Stimulated activated CD8-positive, alpha-beta memory T cell treated with anti-CD3 and anti-CD28 coated beads, Interleukin-4, amount 100 ng/mL, for 24 hours (primary cell): ENCODE measurements at places on chromosomes 2 and 18.

GRCh38 chr2:239247401-239248245, 153.2 kb downstream of the HDAC4 start:
- no peak for DNase-seq

- no peak for DNase-seq
These were observed 488.9 kb downstream of the PLCL1 start for GRCh38 chr2:198293281-198293680.

DNA sequence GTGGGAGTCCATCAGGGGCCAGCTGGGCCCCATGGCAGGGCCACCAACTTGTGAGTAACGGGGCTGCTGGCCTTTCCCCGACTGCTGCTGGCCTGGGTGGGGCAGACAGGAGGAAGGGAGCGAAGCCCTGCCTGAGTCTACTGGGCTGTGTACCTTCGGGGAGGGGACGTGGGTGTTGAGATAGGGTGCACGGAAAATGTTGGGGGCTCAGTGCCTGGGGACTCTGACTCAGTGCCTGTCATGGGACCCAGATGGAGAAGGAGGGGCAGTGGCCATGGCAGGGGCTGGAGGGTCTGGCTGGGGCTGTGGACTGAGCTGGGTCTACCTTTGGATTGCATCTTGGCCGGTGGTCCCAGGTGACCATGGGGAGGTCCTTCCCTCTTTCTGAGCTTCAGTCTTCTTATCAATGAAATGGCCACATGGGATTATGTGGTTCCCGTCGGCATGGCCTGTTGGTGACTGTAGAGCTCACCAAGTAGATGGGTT, 4.0 kb downstream of the SLC4A3 start:
- DNase-seq: no peak

- no peak for DNase-seq
These were observed 167.7 kb downstream of the CAMKMT start for GRCh38 chr2:44529448-44529847.

GRCh38 chr18:57916684-57917083, 113.6 kb upstream of the ATP8B1 start:
- DNase-seq: no peak

GRCh38 chr2:66434679-66435548, at the start of gene MEIS1:
Gene MEIS1, plus strand, starts transcription at chr2:66435125. Its CDS starts 732 bp downstream, at chr2:66435857.
- DNase-seq: no peak

GRCh38 chr2:105114551-105114950, 76.7 kb downstream of the MRPS9 start:
- no peak for DNase-seq

- peak; percentile 93 for DNase-seq
These were observed at the start of gene REV1 for GRCh38 chr2:99489761-99490622. Gene REV1, minus strand, starts transcription at chr2:99490017. Its CDS starts 25,042 bp downstream, at chr2:99464975.

GRCh38 chr2:186183406-186183805, 302.7 kb upstream of the ZC3H15 start:
- no peak for DNase-seq

- no peak for DNase-seq
These were observed 178.2 kb downstream of the LCLAT1 start for GRCh38 chr2:30625276-30625675.

DNA sequence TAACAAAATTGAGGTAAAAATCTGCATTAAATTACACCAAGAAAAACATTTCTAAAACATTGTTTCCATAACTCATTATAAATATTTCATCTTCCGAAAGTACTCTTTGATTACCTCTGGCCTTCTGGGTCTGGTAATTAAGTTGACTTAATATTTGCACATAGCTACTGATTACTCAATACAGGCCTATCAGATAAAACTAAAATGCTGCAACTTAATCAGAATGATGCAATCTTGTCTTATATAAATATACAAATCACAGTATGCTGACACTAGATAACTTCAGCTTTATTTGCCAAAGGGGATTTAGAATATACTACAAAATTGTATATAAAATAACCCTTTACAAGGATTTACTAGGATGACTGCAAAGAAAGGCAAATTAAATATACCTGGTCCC, 49.3 kb downstream of the SLC35F5 start:
- DNase-seq: no peak

- no peak for DNase-seq
These were observed 92.9 kb downstream of the DTNA start for GRCh38 chr18:34802959-34803358.

- DNase-seq: no peak
These were observed 38.1 kb upstream of the SLC38A11 start for GRCh38 chr2:164993287-164994016.

DNA sequence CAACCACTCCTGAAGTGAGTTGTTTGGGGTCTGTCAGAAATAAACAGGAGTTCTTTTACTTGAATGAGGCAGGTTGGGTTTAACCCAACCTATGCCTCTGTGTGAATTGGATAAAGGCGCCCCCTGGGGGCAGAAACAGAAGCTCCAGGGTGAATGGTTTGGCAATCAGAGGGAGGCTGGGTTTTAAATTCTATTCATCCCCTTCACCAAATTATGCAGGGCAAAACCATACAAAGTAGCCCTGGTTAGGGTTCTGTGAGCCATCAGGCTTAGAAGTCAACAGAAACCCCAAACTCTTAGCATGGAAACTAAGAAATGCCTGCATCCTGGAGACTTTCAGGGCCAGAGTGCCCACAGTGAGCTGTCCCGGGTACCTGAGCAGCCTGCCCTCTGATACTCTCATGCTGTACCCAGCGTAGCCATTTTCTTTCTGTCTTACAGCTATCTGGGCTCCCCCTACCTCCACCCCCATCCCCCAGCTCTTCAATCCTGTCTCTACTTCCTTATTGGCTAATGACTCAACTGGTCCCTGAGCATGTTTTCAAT, 241.5 kb downstream of the ICOS start:
- peak; percentile 53 for DNase-seq

GRCh38 chr18:22422909-22423548, 5.3 kb upstream of the CTAGE1 start:
- DNase-seq: no peak

- DNase-seq: no peak
These were observed 56.4 kb upstream of the RBMS1 start for GRCh38 chr2:160550048-160550447.

DNA sequence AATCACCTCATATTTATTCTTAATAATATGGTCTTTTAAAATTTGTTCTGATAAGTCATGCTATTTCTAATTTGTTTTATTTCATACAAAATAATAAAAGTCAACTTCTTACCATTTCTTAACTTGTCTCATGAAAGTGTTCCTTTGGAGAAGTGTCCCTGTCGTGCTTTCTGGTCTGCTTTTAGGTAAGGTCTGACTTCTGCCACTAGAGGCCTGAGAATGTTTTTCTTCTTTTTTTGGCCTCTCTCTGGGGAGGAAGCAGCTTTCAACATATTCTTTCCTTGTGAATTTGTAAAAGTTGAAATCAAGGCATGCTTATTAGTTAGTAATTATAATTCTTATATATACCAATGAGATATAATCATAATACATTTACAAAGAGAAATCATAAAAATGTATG, 39.4 kb downstream of the MAP2 start:
- no peak for DNase-seq

- DNase-seq: no peak
These were observed 202.6 kb upstream of the SMAD2 start for GRCh38 chr18:48132797-48133655.

DNA sequence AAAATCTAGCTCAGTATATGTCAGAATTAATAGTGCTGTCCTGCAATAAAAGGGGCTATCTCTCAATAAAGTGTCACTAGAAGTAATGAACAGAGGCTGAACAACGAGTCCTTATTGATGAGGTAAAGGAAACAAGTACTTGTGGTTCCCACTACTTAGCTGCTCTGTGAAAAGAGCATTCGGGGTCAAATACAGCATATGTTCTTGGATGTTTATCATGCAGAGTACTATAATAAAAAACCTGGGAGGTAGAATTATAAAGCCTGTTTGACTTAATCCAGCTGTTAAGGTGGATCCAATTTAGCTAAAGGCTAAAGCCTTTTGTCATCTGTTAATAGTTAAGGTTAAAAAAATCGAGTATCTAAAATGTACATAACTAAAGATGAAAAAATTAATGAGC, 32.4 kb downstream of the SLC35F5 start:
- DNase-seq: no peak

GRCh38 chr2:117952228-117952627, 61.6 kb downstream of the CCDC93 start:
- DNase-seq: no peak

GRCh38 chr2:20196657-20197161, 28.2 kb downstream of the SDC1 start:
- no peak for DNase-seq

DNA sequence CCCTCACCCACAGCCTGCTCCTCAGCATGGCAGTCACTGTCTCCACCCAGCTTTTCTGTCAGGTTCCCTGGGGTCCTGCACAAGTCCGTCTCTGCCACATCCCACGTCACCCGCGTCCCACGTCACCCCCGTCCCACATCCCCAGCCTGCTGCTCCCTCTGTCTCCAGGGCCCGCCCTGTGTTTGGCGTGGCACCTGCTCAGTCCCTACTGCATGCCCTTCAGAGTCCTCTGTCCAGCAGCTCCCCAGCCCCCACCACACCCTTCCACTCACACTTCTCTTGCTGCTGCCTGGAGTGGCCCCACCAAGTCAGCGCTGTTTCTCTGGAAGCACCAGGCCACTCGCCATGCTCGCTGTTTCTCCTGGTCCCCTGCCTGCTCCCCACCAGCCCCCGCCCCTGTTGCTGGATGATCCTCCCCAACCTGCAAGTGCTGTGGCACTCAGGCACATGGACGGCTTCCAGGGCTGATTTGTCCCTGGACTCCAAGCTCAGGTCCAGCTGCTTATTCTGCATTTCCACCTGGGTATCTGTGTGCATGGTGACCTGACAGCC, 18.8 kb downstream of the ATG4B start:
- DNase-seq: no peak

DNA sequence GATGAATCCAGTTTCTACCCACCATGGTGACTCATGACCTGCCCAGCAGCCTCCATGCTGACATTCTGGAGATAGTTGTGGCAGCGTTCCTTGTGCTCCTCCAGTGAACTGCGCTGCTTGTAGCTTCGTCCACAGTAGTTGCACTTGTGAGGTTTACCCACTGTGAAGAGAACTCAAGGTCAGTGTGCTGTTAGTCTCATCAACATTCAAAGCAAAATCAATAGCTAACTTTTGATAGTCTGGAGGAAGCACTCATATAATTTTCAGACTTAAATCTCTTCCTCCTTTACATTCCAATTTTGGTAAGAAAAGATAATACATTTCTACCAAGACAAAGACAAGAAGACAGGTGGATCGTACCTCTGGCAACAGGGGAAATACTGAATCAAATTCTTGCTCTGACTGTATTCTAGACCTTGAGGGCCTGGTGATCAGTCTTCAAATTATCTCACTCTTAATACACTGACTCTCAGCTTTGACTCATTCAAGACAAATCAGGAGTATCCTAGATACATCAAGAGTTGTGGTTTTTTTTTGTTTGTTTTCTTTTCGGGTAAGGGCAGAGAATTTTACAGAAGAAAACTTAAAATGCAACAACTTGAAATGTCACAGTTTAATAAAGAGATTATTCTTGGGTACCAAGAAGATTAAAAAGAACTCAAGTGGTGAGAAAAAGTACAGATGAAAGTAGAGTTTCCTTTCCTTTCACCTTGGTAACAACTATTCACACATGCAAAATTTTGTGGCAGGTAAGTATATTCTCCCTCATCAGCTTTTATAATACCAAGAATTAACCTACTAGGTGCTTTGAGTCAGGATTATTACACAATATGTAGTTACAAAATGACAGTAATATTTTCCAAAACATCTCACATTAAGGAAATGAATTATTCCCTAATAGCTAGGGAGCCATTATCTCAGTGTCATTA, 129.2 kb downstream of the IKZF2 start:
- no peak for DNase-seq

DNA sequence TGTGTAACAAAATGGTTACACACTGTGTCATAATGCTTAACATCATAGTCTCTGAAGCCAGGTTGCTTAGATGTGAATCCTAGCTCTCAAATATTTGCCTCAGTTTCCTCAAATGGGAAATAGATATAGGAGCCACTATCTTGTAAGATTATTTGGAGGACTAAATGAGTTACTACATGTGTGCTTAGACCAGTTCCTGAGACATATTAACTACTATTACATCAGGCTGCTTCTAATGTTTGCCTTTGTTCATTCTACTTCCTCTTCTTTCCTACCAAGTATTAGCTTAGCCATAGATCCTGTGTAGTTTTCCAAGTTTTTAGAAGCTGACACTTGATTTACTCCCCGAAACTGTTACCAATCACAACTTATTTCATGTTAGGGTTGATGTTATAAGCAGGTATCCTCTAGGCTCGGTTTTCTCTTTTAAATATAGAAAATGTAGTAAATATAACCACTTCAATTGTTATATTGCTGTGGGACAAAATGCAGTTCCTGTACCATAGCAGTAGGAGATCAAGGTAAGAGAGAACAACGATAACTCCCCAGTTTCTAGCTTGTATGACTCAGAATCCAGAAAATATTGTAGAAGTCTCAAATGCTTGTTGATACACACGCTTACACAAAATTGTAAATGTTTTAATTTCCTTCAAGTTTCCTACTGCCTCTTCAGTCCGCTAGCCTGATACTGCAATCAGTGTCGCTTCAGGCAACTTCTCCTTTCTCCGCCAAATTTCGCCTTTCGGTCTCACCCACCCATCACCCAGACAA, 751 bp upstream of the DNAJC10 start:
- no peak for DNase-seq

DNA sequence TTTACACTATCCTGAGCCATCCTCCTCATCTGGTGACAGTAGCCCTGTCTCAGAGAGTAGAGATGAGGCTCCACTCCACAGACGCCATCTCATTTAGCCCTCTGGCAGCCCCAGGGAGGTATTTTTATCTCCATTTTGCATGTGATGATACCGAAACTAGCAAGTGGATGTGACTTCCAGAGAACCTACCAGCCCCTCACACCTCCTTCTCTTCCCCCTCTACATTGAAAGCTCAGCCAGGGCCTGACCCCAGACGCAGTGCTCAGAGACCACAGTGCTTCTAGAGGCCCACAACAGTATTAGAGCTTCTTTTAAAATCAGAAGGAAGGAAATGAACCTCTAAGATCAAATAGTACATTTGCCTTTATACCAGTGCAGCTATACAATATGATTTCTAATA, 8.3 kb downstream of the GYPC start:
- peak; percentile 26 for DNase-seq

DNA sequence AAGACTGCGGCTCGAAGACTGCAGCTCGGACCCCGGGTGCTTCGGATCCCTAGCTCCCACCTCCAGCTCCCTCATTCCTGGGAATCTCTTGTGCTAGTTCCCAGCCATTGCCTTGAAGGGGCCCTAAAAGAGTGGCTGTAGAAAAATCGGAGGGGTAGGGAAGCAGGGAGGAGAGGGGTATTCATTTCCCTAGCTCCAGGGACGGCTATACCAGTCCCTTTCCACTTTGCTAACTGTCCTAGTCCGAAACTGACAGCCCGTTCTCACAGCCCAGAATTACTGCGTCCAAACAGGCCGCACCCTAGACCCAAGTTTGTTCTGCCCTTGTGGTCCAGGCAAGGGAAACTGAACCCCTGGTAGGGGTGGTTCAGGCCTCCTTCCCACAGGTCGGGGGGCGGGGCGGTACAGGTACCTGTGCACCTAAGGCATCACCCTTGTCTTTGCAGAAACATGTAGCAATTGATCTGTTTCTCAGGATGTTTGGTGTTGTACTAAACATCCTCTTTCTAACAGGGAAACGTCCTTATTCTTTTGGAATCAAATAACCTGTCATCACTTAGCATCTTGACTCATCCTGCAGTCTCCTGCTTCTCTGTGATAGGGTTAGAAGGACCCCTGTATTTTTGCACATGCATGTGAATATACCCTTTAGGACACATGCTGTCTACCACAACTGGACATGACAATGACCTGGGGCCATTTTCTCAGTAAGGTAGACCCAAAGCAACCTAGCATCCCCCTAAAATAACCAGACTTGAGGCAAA, 4.0 kb downstream of the EMX1 start:
- no peak for DNase-seq
